ENCODE measurements at places on chromosomes 3 and 15.

GRCh38 chr3:195715134-195715533 is 5.6 kb upstream of the MUC20 start:
- DNase-seq: no peak

DNA sequence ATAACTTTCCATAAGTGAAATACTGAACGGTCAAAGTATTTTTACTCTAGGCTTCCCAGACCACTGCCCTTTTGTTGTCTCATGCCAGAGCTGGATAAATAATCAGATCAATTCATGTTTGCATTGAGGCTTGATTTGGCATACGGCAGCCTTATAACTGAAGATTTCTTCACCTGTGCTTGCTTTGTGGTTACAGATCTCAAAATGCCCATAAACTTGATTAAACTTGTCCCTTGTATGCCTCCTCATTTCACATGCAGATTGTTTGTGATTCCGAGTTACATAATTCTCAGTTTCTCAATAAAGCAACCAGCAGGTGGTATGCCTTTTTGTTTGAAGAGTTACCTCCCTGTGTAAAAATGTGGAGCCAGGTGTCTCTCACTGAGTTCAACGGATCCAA is 211.4 kb upstream of the LRIG1 start:
- DNase-seq: no peak

- DNase-seq: no peak
Observed at GRCh38 chr15:31400222-31400927, 73.7 kb downstream of the KLF13 start.

DNA sequence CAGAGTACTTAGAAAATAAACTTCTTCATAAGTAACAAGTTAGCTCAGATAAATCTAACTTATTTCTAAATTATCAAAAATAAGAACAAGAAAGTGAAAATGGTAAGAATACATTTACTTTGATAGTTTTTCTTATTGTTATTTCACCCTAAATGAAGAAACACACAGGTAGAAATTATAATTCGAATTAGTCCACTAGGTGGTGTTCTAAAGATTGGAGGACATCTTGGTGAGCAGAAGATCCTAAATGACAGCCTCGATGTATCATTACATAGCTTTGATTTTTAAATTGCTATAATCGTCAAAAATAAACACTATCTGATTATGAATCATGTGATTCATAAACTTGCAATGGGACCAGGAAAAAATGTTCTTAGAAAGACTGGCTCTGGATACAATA is 280.8 kb upstream of the UBE2E2 start:
- DNase-seq: no peak

DNA sequence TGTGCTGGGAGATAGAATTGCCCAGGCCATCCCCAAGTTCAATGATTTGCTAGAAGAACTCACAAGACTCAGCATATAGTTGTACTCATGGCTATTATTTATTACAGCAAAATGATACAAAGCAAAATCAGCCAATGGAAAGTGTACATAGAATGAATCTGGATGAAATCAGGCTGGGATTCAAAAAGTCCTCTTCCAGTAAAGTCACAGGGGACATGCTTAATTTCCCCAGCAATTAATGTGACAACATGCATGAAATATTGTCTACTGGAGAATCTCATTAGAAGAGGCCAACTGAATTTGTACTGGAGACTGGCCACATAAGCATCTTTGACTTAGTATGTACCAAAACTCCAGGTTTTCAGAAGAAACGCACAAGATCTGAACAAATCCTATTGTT is 1043.1 kb downstream of the NAALADL2 start:
- DNase-seq: no peak

DNA sequence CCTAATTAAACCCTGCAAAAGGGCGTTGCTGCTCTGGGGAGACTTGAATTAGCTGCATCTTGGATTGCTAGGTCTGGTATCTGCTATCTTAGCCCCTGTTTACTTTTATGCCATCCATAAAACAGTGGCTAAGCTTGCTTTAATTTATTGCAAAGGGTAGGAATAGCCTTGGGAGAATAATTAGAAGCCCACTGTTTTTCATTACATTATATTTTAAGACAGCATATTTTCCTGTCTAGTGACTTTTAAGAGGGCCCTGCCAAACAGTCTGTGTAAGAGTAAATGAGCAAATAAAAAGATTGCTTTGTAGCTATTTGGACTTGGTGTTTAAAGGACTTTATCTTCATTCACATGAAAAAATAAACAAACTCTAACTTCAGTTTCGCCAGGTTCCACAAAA is 17.4 kb upstream of the SUSD5 start:
- DNase-seq: no peak

GRCh38 chr3:153628591-153628990 is 466.6 kb downstream of the RAP2B start:
- no peak for DNase-seq

- DNase-seq: no peak
Observed at GRCh38 chr3:181358562-181358961, 353.2 kb upstream of the SOX2 start.

DNA sequence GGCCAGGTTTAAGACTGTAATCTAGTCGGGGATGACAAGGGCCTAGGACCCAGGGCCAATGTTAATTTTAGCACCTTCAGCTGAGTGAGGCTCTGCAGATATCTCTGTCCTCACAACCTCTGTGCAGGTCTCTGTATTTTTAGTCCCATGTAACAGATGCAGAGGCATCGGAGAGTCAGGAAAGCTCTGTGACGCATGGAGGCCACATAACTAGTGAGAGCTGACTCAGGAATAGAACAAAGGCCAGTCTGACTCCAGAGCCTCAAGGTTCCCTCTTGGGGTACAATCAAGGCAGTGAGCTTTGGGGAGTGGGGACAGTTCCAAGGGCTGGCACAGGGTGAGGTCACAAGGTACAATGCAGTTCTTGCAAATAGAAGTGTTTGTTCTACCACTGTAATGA is 31.0 kb downstream of the FSTL1 start:
- DNase-seq: no peak

- no peak for DNase-seq
Observed at GRCh38 chr3:131329774-131330173, 51.8 kb upstream of the NUDT16 start.

DNA sequence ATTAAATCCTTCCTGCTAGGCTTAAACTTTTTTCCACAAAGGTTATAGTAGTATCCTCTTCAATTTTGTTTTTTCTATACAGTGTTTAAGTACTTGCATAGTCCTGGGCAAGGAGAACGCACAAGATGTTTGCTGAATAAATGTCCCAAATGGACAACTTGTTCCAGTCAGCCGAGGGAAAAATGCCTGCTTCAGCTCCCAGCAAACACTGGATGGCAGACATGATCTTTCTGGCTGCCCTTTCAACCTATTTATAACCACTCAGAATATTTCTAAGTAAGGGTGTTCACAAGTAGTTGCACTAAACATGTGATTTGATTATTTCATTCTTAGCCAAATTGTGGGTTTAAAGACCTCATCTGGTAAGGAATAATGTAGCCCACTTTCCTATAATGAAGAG is 29.8 kb downstream of the GNB4 start:
- DNase-seq: no peak

- DNase-seq: no peak
Observed at GRCh38 chr3:32778389-32778788, 39.4 kb upstream of the TRIM71 start.

GRCh38 chr3:13548696-13549622 is at the start of gene FBLN2:
Gene FBLN2, plus strand, starts transcription at chr3:13549125. Its CDS starts 21,231 bp downstream, at chr3:13570356.
- DNase-seq: no peak

GRCh38 chr3:151398895-151399294 is 14.3 kb upstream of the P2RY12 start:
- DNase-seq: no peak

- DNase-seq: no peak
Observed at GRCh38 chr15:74585191-74585590, 30.4 kb upstream of the CLK3 start.

DNA sequence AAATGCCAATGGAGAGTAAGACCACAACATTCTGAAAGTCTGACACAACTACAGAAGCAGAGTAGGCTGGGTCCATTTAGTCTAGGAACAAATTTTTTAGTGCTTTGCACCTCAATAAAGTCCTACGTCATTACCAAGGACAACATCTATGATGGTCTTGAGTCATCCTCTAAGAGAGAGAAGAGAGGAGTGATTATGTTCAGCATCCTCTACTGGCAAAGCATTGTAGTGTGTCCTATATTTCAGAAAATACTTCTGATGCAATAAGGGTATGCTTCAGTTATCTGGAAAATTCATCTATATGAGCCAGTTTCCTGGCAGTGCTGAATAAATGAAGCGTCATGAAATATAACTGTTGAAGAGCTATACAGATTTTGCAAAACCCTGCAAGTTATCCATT is 95.6 kb downstream of the P2RY1 start:
- no peak for DNase-seq

DNA sequence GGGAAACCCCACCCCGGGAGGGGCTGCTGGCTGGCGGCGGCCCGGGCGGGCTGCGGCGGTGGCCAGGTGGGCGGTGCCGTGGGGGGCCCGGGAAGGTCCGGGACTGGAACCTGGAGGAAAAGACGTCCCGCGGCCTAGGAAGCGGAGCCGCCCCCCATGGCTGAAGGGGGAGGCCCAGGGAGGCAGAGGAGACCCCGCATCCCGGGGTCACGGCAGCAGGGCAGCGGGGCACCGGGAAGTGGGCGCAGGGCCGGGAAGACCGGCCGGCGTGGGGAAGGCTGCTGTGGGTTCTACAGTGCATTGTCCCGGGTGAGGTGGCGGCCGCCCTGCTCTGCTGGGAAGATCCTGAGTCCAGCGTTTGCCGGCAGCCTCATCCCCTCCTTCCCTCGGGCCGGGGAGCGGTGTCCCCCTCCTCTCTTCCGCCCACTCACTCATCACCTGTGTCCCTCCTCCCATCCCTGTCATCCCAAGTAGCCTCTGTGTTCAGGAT is 525 bp upstream of the FSTL1 start:
- no peak for DNase-seq

- no peak for DNase-seq
Observed at GRCh38 chr3:52395503-52395865, 49.4 kb downstream of the SEMA3G start.

DNA sequence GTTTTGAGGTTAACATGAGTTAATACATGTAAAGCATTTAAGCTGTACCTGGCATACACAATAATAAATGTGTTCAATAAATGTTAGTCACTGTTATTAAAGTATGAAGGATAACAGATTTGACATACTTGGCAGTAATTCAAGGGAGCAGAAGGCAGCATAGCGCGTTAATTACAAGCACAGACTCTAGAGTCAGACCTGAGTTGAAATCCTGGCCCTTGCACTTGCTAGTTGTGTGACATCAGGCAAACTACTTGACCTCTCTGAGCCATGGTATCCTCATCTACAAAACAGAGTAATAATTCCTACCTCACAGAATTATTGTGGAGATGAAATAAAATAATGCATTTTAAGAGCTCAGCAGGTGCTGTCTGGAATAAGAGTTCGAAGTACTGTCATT is 5.4 kb downstream of the IFT122 start:
- no peak for DNase-seq

- no peak for DNase-seq
Observed at GRCh38 chr3:2810723-2811122, 299.5 kb downstream of the IL5RA start.

GRCh38 chr3:12681089-12681942 is 17.4 kb upstream of the RAF1 start:
- no peak for DNase-seq

DNA sequence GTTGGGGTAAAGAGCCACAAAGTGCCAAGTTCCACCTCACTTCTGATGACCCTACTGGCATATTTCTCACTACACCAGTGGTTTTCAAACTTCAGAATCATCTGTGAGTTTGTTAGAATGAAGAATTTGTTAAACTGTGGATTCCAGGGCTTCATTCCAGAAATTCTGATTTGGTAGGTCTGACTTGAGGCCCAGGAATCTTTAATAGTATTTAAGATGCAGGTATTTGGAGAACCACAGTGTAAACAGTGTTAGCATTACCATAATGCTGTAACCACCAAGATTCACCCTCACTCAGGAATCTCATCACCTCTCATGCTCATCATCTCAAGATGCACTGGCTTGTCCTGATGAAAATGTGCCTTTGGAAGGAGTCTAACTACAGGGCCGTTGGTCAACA is 6.0 kb downstream of the KCNMB3 start:
- no peak for DNase-seq

- no peak for DNase-seq
Observed at GRCh38 chr3:184466413-184466960, 86.6 kb downstream of the CHRD start.

DNA sequence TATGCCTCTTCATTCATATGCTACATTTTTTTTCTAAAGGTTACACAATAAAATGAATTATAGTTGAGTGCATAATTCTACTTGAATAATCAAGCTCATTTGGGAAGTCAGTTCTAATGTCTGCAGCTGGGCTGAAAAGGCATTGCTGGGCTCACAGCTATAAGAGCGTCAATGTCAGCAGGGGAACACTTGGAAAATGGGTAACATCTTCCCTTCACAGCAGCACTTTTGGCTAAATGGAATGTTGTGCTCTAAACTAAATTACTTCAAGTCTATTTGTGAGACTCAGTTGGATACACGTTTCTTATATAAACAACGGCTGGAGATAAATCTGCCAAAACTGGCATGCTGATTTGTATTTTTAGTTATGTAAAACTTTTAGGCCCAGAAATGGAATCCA is 357.8 kb downstream of the TBL1XR1 start:
- DNase-seq: no peak

GRCh38 chr15:69818529-69818928 is 279.2 kb downstream of the TLE3 start:
- no peak for DNase-seq

GRCh38 chr3:2180634-2181033 is 82.0 kb downstream of the CNTN4 start:
- DNase-seq: no peak

- DNase-seq: peak; percentile 39
Observed at GRCh38 chr3:4986782-4987537, 7.7 kb downstream of the BHLHE40 start.

All from activated CD4-positive, alpha-beta T cell treated with anti-CD3 and anti-CD28 coated beads for 1 hour (primary cell).